Testis (tissue), 5 donors: ENCODE measurements at places on chromosomes 2 and 18.

DNA sequence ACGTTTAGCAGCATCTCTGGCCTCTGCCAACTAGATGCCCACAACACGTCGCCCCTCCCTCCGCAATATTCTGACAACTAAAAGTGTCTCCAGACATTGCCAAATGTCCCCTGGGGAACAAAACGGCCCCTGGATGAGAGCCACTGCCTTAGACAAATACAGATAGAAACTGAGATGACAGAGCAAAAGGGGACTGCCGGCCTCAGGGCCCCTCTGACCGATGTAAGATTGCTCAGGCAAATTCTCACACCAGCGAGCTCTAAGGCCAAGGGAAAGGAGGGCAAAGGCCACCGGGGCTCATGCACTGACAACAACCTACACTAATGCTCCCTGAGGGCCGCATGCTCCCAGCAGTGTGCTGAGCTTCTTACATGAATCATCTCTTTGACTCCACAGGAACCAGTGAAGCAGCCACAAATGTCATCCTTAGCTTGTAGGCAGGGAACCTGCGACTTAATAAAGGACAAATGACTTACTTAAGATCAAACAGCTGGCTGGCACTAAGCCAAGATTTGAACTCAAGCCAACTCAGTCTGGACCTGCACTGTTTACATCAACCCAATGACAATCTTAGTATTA, 228.5 kb downstream of the TTC32 start:
- no peak for DNase-seq

- no peak for DNase-seq
These were observed 51.3 kb downstream of the TMEM247 start for GRCh38 chr2:46530639-46531038.

- DNase-seq = no peak
These were observed 6.6 kb upstream of the MTHFD2 start for GRCh38 chr2:74191596-74192380.

GRCh38 chr2:69777786-69778105, 35.8 kb downstream of the ANXA4 start:
- DNase-seq = no peak

- no peak for DNase-seq
These were observed 56.2 kb downstream of the WDSUB1 start for GRCh38 chr2:159230145-159230877.
